ENCODE measurements at places on chromosomes 7 and 10.

DNA sequence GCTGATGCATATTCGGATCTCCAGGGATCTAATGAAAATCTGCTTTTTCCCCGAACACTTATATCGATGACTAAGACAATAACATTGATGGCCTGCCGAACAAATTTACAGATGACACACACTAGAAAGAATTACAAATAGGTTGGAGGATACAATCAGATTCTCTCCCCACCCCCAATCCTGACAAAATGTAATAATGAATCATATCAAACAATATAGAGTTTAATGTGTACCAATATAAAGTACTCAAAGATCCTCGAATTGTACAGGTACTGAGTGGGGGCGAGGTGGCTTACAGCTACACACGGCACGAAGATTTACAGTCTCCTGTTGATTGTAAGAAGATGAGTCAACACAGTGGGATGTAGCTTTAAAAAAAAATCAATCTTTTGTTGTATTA is 182.7 kb upstream of the MKLN1 start:
- no peak for ATAC-seq

GRCh38 chr7:121304102-121304658 is 24.6 kb upstream of the WNT16 start:
- ATAC-seq = no peak

DNA sequence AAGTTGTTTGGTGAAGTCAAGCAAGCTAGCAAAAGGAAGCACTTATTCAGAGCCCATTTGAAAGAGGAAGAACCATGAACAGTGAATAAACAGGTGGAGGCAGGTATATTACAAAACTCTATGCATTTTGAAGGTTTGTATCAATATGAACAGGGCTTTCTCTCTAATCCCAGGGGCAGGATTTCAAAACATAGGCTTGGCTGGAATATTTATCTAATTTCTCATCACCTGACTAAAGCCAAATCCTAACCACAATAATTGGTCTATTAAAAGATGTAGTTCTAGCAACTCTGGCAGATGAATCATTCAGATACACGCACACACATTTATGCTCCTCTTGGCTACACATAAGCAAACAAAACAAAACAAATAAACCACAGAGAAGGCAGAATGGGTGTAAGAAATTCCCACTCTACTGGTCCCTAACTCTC is 554.4 kb downstream of the INHBA start:
- ATAC-seq = no peak

DNA sequence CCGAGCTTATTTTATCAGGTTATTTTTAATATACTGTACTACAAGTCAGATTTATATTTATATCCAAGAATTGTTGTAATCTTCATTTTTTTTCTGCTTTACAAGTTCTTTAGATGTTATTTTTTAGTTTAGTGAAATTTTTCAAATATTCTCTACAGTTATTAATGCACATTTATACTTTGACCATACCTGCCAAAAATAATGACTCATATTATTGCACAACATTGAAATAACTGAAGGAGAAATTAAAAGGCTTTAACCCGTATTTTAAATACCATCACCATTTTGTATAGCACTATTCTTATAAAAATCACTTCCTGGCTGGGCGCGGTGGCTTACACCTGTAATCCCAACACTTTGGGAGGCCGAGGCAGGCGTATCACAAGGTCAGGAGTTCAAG is 278.5 kb downstream of the BICC1 start:
- ATAC-seq = no peak

DNA sequence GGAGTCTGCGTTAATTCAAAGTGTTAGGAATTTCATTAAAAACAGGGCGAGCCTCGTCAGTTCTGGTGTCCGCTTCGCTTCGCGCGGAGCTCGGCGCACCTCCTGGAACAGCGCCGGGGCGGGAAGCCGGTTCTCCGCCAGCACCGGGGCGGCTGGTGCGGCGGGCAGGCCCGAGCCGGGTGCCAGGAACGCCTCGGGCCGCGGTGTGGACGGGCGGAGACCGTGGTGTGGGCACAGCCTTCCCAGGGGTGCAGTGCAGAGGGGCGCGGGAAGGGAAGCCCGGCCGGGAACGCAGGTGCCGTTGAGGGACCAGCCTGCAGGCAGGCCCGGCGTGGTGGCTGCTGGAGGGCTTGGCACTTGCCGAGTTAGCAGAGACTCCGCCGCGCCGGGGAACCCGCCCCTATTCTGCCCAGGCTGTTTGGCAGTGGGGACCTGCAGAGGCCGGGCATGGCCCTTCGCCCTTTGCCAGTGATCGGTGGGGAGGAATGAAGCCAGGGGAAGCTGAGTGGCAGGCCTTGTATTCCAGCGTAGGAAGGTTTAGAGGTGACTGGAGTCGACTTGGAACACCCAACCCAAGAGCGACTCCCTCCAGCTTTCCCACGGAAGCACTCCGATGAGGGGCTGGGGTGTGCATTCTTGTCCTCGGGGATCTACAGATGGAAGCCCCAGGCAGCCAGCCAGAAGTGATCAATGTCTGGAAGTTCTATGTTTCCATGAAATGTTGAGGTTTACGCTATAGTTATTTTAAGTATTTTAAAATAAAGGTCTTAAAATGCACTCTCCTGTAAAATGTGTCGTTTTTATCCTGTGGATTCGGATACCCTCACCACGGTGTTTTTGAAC is 945 bp upstream of the RHEB start:
- ATAC-seq = no peak

DNA sequence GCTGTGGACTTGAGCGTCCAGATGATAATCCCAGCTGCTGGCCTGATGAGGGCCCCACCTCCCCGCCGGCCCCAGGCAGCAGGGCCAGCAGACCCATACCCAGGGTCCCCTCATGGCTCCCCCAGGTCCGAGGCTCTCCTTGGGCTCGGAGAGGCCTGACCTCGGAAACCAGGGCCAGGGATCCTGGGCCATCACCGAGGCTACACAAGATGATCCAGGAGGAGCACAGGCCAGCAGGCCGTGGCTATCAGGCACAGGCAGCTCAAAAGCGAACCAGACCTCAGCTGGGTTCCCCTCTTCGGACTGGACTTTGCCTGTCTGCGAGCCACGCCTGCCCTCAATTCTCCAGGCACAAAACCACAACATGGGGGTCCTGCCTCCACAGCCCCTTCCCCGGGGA is 17.4 kb downstream of the PDGFA start:
- ATAC-seq = no peak

DNA sequence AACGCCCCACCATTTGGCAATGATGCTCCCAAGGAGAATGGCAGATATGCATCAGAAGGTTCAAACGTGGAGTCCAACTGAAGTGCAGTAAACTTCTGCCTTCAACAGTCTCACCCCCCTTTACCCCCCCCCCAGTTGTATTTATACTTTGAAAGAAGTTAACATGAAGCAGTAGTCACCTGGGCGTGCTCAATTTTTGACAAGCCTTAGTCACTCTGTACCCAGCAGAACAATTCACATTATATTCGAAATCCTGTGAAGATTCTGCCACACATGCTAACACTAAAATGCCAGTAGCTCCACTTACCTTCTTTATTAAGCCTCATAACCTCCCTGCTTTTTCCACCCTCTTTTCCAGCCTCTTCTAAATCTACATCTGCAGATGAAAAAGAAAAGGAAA is 894 bp downstream of the ATXN7L1 start:
- ATAC-seq = no peak

DNA sequence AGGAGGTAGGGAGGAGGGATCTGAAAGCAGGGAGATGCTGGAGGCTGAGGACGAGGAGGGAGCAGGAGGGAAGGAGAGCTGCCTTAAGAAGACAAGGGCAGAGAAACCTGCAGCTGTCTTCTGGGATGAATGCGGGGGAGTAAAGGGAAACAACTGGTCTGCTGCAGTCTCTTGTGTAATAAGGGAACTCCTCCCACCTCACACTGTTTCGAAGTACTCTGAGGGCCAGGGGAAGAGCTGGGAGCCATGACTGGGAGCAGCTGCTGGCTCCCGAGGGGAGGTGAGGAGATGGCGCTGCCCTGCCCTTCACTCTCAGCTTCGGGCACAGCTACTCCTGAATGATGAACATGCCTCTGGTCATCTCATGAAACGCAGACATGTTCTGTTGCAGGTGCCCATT is 65.1 kb downstream of the CLEC2L start:
- ATAC-seq = no peak

GRCh38 chr10:66637273-66638036 is 288.4 kb upstream of the LRRTM3 start:
- peak; percentile 16 for ATAC-seq

- no peak for ATAC-seq
Measured at GRCh38 chr10:91799612-91799975, 1.4 kb downstream of the TNKS2 start.

DNA sequence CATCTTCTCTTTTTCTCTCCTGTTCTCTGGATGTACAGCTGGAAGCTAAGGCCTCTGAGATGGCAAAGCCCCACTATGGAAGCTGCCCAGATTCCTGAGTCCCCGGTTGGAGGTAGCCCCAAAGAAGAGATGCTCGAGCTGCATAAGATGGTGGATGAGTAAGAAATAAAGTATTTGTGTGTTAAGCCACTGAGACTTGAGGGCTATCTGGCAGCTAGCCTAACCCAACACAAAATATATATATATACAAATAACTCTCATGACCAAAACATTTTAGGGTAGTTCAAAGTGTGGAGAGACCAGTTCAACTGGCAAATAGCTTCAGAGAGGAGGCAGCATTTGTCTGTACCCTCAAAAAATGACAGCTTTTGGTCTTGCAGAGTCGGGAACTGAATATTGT is 72.4 kb upstream of the PDE1C start:
- ATAC-seq = no peak

DNA sequence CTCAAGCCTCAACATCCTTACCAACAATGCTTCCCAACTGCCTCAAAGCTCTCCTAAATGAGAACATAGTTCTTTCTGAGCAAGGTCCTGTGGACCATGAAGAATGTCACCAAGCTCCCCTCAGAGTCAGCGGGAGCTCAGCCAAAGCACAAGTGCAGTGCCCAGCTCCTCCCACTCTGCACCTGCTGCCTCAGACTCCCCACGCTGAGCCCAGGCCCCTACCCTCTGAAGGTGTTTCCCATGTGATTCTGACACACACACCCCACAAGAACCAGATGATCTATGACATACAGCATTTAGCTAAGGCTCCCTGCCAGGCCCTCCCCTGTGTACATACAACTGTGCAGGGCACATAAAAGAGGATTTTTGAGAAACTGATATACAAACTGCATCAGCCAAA is 19.2 kb downstream of the ERCC6 start:
- ATAC-seq = no peak

DNA sequence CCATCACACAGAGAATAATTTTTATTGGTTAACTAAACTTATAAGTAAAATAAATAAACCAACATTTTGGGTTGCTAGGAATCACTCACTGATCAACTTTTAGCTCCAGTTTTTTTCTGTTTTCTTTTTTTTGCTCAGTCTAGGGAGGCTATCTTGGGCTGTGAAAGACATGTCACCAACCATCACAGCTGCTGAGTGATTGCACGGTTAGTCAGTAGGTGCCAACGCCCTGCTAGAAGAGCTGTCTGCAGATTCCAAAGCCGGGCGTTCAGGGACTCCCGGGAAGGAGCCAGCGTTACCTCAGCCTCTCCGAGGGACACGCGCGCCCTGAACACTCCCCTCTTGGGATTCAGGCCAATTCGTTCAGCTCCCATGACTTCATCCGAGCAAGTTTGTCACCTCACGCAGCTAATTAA is 604 bp upstream of the STAM start:
- ATAC-seq = peak; percentile 31

DNA sequence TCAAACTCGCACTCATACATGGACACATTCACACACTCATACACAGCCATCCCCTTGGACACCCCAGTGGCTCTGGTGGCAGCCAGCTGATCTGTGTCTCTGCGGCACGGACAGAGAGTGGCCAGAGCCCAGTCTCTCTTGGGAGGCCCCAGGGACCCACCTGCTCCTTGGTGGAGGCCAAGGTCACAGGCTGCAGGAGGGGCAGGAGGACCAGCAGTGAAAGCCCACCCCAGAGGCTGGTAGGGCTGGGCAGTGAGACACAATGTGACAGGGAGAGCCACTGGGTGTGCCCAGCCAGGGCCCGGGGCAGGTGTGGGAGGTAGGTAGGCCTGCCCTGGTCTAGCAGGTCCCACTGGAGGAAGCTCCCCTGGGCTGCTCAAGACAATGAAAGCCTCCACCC is 18.5 kb downstream of the SHH start:
- no peak for ATAC-seq

- ATAC-seq = peak; percentile 18
Measured at GRCh38 chr7:143408252-143408685, 387 bp downstream of the EPHA1 start.

GRCh38 chr10:97048649-97049427 is 136.9 kb downstream of the SLIT1 start:
- no peak for ATAC-seq

DNA sequence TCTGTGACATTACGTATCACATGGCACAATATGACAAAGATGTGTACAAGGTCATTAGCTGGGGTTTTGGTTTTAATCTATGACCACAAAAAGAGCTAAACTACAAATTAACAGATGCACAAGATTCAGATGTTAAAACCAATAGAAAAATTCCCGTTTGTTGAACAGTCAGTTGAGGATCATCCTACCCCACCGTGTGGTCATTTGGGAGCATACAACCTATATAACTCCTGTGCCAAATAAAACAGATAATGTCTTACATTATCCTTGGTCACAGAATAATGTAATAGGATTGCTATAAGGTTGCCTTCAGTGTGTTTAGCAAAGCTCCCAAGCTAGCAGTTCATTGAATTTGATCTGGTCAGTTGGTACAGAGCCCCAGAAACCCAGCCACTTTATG is 28.2 kb downstream of the ASNS start:
- ATAC-seq = no peak

GRCh38 chr7:34091321-34091917 is 186.1 kb downstream of the BMPER start:
- no peak for ATAC-seq

GRCh38 chr7:98553666-98554065 is 63.4 kb upstream of the NPTX2 start:
- ATAC-seq = no peak

- no peak for ATAC-seq
Measured at GRCh38 chr10:69224862-69225657, 4.9 kb downstream of the HKDC1 start.

- ATAC-seq = no peak
Measured at GRCh38 chr7:130875901-130876300, 141.9 kb upstream of the KLF14 start.

GRCh38 chr7:29242265-29242664 is 47.7 kb downstream of the CHN2 start:
- ATAC-seq = no peak

DNA sequence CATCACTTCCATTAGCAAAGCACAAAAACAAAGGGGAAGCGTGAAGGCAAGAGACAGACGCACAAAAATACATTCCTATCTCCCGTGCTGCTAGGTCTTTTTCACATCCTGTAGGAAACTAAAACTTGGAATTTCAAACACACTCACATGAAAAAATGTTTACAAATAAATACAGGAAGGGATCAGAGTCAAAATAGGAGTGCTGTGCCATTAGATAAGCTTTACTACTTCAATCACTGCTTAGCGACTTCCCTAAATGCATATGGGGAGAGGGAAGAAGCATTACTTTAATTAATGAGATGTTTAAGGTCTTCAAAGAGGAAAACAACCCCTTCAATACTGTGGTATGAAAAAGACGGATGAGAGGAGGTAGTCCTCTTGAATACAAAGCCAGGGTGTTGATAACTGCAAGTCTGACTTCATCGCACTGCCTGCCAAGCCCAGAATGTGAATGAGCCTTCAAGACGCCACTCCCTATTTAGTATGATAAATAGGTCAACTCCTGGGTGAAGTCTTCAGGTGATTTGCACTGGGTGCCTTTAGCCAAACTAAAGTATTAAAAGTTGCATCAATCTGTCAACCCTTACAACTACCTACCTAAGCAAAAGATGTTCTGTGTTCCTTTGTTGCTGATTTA is 13.9 kb downstream of the PARD3 start:
- ATAC-seq = no peak

- no peak for ATAC-seq
Measured at GRCh38 chr10:788796-789748, 99.6 kb upstream of the DIP2C start.

Data from stimulated activated memory B cell treated with anti-CD40 and anti-IgM and Interleukin-4, amounts not matched to agents 10 μg/mL and 1 μg/mL and 100 μg/mL, for 72 hours (primary cell).